ENCODE measurements at places on chromosomes 12 and 14.
A peak's percentile ranks its signal among the peaks of the same experiment; 100 is the strongest.

DNA sequence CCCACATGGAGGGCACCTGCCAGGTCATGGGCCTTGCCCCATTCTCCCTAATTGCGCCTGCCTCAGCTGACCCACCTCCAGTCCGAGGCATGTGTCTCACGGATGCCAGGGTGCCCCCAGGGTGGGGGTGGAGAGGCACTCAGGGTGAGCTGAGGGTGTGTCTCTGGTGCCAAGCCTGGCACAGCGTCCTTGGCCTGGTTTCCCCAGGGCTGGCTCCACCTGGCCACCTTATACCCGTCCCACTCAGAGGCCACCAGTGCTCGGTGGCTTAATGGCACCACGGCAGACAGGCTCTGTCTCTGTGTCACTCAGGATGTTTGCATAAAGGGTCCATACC, 33.6 kb upstream of the TDRD9 start:
- DNase-seq = no peak

- DNase-seq = no peak
These were observed 3.2 kb downstream of the ARF3 start for GRCh38 chr12:48954061-48954460.

DNA sequence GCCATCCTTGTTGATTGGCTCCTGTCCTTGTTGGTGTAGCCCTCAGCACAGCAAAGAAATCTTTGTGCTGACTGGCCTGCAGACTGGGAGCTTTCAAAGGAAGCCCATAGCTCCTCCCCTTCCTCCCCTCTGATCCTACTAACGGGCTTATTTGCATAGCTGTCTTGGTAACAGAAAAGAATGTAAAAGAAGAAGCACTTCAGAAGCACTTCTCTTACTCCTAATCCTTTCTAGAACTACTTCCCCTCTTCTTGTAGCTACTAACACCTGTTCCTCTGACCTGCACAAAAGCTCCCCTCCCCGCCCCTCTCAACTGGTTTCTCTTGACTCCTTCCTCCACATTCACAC, 14.3 kb upstream of the RIC8B start:
- DNase-seq = no peak

DNA sequence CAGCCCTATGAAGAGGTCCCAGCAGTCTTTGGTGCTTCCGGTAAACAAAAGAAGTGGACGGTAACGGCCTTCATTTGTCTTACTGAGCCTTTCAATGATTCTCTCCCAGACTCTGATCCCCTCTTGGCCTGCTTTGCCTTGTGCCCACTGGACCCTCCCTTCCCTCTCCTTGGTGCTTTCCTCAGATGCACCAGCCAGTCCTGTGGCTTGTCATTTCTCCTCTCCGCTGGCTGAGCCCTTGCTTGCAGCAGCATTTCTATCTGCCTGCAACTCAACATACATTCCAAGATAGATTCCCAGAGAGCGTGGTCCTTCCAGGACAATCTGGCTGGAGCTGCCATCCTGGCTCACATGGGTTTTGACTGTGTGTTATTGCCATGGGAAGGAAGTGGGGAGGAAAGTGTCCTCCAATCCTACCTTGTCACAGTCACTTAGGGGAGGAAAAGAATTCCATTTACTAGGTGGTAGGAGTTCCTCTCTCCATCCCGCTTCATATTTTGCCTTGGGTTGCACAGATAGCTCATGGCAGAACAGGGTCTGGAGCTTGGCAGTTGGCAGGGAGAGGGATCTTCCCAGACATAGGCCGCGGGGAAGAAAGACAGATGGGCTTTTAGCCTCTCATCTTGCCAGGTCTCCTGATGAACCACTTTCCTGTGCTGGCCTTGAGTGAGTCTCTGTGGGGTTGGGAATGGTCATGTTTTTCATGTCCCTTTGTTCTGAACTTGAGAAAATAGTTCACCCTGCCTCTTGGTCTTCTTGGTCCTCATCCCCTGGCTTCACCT, 92.8 kb upstream of the KCNA1 start:
- DNase-seq = no peak

DNA sequence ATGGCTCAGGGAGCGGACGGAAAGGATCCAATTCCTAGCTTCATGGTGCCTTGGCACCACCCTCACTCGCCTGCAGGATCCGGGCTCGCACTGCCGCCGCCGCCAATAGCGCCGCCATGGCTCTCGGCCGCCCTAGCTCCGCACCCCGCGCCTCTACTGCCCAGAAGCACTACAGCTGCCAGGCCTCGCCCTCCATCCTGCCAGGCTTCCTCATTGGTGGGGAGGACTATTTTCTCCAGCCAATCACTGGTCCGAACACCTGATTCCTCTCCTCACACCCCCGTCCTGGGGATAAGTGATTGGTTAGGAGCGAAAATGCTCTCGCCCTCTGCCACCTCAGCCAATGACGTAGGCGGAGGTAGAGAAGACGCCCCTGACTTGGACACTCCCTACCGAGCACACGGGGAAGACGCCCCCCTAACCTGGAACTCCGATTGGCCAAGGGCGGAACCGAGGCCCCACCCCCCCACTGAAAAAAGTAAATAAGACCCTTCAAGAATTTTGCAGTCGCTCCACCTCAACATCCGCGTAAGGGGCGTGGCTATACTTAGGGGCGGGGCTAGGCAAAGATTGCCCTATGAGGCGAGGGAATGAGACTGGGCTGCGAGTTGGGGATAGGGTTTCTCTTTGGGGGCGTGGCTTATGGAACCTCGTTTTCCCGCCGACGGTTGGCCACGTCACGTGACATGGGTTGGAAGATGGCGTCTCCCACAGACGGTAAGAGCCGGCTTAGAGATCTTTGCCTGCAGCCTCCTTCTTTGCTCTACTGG, at the start of the genes ALDH6A1 and LIN52:
TSS of gene ALDH6A1 (minus strand) at position 177 of the 770 bp plus-strand sequence. CDS start at position 118, 59 bp downstream.
TSS of gene LIN52 (plus strand) at position 680 of the 770 bp plus-strand sequence. CDS start at position 699, 19 bp downstream.
- DNase-seq = peak; percentile 100

DNA sequence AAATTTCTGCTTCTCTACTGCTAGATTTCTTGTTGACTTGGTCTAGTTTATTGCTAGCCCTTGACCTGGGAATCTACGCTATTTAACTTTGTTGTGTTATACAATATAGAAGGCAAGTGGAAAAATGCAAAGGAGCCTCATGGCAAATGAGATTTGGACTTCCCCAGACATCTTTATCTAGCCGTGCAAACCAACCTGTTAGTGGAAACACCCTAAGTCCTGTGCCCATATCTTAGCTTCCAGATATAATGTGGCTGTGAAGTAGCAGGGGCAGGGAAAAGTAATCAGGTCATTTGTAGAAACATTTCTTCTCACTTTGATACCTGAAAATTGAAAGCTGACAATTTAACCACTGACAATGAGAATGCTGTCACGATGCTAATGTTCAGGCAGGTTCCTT, 90.7 kb upstream of the ATP2B1 start:
- no peak for DNase-seq

- DNase-seq = no peak
These were observed 55.4 kb upstream of the GARIN2 start for GRCh38 chr14:67133595-67134441.

DNA sequence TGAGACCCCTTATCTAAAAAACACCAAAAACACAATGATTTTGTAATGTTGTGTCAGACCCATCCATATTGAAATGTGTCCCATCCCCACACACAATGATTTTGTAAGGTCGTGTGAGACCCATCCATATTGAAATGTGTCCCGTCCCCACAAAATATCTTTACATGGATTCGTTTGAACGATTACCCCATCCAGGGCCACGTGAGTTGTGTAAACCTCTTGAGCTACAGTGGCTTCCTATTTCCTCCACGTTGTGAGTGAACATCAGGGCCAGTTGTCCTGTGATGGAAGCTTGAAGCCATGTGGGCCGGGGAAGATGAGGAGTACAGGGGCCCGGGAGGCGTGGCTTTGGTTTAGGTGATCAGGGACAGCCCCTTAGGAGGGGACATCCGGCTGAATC, 27.0 kb upstream of the ULK1 start:
- no peak for DNase-seq

DNA sequence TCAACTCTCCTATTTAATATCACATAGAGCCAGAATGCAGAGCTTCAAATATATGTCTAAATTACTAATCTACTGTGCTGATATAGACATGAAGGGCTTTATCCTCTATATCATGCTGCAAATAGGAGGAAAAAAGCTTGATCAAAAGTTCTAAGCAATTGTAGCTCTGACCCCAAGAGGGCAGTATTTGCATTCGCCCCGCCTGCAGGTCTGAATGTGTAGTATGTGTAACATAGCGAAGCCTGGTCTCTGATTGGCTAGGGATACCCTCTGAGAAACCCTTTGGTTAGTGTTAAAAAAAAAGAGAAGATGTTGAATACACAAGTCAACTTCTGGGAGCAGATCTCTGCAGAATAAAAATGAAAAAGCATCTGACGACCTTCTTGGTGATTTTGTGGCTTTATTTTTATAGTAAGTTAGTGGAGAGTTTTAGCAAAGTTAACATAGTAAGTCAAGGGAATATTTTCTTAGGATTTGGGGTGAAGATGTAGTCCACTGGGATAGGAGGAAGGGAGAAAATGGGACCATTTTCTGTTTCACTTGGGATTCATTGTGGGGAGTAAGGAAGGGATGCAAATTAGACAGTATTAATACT, 151.6 kb upstream of the OR4E1 start:
- DNase-seq = no peak

DNA sequence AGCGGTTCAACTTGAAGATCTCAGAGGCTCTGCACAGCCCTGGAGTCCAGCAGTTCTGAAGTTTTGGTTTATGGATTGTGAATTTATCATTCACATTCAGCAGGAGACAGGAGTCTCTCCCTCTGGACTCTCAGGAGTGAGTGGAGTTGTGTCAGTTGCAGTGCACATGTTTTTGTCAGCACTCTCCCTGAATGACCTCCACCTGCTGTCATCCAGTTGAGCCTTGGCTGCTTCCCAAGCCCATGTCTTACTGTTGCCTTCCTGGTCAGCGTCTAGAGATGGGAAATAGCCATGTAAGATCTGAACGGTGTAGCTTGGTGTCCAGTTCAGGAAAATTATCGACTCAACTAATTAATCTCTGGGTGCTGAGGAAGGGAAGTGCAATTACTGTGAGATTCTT, 133.2 kb downstream of the PRKCH start:
- DNase-seq = no peak

DNA sequence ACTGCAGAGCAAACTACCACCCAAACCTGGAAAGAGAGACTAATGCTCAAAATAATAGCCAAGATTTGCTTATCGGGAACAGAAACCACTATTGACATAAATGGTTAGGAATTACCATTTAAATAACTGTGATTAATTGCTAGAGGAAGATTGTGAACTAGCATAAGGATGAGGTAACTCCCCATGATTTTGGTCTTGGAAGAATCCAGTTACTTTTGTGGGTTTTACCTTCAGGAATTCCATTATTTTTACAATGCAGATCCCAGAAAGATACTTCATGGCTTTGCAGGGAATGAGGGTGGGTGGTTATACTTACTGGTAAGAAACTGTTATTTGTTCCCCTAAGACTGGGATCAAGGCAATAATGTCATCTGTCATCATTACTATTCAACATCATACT, 652.9 kb upstream of the FLRT2 start:
- DNase-seq = no peak

- peak; percentile 94 for DNase-seq
These were observed 12.4 kb downstream of the ERG28 start for GRCh38 chr14:75648066-75648838.

GRCh38 chr14:53043027-53043581, 92.3 kb upstream of the FERMT2 start:
- DNase-seq = no peak
